ENCODE measurements at places on chromosomes 4 and X. TPM values are rescaled to one million over a fixed set of nuclear protein-coding genes. Genes with fewer than 3 reads are reported as not detected.
A peak's percentile ranks its signal among the peaks of the same experiment; 100 is the strongest.

Gene IRS4
- total RNA-seq, result not detected

Gene RASGEF1B
- 0.56 TPM for total RNA-seq

Gene SUPT20HL2
- total RNA-seq, result not detected

DNA sequence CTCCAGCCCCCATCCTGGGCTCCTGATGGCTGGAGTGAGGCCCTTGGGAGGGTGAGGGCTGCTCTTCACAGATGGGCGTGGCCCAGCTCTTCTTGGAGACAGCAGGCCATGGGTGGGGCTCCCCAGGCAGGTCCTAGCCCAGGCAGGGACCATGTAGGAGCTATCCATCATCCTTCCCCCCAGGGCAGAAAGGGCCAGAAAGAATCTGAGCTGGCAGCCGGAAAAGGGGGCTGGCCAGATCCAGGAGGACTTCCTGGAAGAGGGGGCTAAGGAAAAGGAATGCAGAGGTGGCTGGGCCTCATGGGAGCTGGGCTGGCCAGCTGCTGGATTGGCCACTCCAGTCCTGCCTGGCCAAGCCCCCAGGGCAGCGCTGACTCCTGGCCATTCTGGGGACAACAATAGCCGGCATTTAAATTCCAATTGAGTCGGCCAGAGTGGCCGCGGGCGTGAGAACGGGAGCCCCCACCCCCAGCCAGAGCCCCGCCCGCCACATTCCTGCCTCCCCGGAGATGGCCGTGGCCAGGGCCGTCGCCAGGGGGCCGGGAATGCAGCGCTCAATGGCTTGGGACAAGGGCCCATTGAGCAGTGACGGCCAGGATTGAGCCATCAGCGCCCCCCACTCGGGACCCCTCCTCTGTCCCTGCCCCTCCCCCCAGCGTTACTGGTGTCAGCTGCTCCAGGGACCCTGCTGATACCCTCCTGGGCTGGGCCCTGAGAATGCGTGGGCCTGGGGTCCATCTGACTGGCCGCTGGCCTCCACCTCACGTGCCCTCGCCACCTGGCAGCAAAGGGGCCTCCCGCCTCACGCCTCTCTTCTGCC is 15.1 kb upstream of the FGFR3 start:
- peak; percentile 74 for DNase-seq

GRCh38 chrX:40473460-40474204 is 107.1 kb upstream of the ATP6AP2 start:
- DNase-seq, result no peak

DNA sequence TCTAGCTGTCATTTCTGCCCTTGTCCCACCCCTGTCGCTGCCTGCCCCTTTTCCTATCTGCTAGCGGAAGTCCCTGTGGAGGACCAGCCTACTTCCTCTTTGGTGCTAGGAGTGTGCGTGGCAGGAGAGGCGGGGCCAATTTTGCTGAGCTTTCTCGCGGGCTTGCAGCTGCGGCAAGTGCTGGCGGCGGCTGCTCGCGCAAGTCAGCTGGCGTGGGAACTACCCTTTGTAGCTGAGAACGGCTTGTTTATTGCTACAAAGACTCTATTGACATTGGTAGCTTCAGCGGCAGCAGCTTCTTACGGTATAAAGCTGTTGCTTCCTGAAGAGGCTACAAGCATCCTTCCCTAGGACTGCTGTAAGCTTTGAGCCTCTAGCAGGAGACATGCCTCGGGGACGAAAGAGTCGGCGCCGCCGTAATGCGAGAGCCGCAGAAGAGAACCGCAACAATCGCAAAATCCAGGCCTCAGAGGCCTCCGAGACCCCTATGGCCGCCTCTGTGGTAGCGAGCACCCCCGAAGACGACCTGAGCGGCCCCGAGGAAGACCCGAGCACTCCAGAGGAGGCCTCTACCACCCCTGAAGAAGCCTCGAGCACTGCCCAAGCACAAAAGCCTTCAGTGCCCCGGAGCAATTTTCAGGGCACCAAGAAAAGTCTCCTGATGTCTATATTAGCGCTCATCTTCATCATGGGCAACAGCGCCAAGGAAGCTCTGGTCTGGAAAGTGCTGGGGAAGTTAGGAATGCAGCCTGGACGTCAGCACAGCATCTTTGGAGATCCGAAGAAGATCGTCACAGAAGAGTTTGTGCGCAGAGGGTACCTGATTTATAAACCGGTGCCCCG is at the start of gene MAGEH1:
Gene MAGEH1 (plus strand): TSS at position 138 of the 843 bp plus-strand sequence. CDS start 248 bp downstream, at position 386.
- peak; percentile 12 for DNase-seq

DNA sequence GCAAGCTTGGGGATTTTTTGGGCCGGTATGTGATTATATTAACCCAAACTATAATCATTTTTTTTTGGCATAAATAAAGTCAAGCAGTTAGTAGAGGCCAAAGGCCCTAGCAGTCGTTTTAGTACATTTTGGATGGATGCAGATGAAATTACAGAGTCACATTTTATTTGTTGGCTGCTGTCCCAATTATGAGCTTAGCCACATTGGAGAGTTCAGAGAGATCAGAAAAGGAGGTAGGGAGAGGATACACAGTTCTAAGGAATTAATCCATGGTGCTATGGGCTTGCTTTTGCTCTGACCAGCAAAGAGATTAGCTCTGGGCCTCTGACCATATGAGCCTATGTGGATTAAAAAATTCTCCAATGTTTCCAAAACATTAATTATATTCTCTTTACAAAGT is 395.1 kb downstream of the RAPGEF2 start:
- DNase-seq, result no peak

DNA sequence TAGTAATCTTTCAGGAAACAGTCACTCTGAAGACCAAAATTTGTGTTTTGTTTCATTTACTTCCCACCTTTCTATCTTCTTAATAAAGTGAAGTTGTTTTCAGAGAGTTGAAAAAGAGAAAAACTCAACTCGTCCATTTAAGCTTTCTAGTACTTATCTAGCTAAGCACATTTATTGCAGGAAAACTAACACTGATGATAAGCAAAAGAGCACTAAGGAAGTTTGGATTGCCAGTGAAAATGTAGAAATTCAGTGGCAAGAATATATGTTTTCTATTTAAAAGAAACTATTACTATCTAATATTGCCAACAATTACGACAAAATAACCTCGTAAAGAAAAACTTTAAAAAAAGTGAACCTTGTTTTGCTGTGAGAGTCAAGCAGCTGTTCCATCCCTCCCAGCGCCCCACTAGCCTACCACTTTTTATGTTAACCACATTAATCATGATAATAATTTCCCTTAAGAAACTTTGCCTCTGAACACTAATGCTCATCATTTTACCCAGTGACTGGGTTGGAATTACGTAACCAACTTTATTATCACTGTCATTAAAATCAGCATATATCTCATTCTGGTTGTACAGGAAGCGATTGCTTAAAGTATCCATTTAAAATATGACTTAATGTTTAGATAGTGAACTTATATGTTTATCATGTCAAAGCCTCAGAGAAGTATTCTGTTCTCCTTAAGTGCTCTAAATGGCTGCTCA is 24.8 kb downstream of the SPRY1 start:
- DNase-seq, result no peak

DNA sequence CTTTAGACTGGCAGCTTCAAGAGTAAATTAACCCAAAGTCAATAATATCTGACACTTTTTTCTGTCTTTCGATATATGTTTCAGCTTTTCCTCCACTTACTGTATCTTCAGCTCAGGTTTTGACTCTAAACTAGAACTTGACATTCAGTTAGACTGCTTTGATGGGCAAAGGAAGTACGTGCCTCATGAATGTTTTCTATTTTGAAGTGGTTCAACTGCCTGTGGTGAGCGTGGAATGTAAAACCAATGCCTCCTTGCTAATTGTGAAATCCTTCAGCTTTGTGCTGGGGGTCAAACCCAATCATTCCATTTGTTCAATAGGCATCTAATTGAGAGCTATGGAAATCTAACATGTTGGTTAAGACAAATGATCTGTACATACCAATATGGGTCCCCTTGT is 857.0 kb upstream of the HTR2C start:
- no peak for DNase-seq

GRCh38 chr4:110075083-110075738 is 123.2 kb downstream of the ELOVL6 start:
- no peak for DNase-seq

DNA sequence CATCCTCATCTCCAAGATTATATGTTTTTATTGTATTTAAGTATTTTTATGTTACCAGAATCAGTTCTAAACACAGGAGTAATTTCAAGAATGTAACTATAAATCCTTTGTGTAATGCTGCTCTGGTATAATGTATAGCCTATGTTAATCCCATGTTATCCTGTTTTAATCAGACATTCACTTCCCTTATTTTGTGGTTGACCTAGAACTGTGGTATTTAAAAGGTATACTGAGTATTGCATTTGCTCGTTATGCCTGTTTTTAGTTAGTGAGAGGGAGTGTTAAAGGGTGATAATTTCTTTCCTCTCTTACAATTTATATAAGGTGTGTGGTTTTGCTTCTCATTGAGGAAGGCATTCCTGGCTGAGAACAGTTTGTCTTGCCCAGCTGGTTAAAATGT is 26.2 kb downstream of the MTM1 start:
- DNase-seq, result no peak

DNA sequence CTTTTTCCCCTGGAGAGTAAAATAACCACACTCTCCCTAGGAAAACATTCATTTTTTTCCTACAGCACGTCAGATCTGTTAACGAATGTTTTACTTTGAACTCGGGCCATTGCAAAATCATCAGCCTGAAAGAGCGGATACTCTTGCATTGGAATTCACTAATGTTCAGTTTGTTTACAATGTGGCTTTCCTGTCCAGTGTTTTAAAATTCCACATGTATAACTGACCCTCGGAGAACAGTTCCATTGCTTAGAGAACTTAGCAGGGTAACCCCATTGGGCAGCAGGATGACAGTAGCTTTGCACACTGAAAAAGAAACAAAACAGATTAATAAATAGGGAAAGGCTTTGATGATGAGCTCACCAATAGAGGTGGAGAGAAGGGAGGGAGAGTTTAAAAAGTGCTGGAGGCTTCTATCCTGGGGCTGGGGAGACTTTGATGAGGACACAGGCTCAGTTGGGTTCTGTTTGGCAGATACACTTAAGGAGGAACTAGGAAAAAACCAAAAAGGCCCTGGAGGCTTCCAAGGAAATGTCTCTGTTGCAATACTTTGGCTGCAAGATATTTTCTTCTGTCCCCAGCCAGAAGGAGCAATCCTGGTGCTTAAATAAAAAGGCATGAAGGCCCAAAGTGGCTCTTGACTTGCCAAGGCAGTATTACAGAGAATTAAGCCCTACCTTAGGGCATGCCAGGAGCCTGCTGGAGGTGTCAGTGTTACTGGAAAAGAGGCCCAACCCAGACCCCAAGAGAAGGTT is 143.1 kb downstream of the ARSF start:
- DNase-seq, result no peak

DNA sequence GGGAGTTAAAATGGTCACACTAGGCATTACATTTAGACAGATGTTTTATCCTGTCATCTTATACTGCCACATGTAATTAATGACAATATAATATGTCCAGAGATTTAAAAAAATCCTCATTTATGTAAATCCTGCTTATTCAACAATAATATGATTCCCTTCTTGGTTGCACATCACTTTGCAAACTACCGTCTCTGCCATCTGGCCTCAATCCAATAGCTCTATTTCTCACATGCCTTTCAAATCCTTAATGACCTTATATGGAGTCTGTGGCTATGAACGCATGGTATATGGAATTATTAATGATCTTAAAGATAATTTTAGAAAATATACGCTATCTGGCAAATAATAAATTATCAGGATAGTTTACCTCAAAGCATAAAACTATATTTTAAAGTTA is 144.5 kb downstream of the NPNT start:
- no peak for DNase-seq

Data from foreskin keratinocyte (primary cell).